ENCODE measurements at places on chromosomes 16 and 17. TPM values are rescaled to one million over a fixed set of nuclear protein-coding genes. Genes with fewer than 3 reads are reported as not detected.

PPP1R27 gene
- not detected for total RNA-seq

PRSS22 gene
- total RNA-seq, result not detected

RAB37 gene
- 6.7 TPM for total RNA-seq

USP43 gene
- total RNA-seq, result 0.38 TPM

TEKT5 gene
- 0.43 TPM for total RNA-seq

CALB2 gene
- not detected for total RNA-seq

KRTAP4-1 gene
- not detected for total RNA-seq

KRT31 gene
- total RNA-seq, result not detected

CDRT15L2 gene
- total RNA-seq, result not detected

TPSG1 gene
- not detected for total RNA-seq

SHISA6 gene
- total RNA-seq, result not detected

ZNF469 gene
- total RNA-seq, result 0.56 TPM

ZNF689 gene
- 11.3 TPM for total RNA-seq

LITAFD gene
- total RNA-seq, result not detected

KCNH6 gene
- total RNA-seq, result not detected

SERPINF2 gene
- total RNA-seq, result 0.18 TPM

NDEL1 gene
- total RNA-seq, result 48.1 TPM

CCDC154 gene
- total RNA-seq, result 1.4 TPM

ITGAD gene
- not detected for total RNA-seq

KRTAP17-1 gene
- total RNA-seq, result not detected

RCVRN gene
- not detected for total RNA-seq

HSD3B7 gene
- total RNA-seq, result 1.3 TPM

HDAC5 gene
- total RNA-seq, result 19.1 TPM

HOXB7 gene
- total RNA-seq, result 1.0 TPM

ZNF205 gene
- total RNA-seq, result not detected

PSME3IP1 gene
- total RNA-seq, result 103 TPM

SP2 gene
- 13.2 TPM for total RNA-seq

FZD2 gene
- 0.22 TPM for total RNA-seq

FBXW10 gene
- total RNA-seq, result not detected

MT1F gene
- 9.0 TPM for total RNA-seq

CCDC200 gene
- not detected for total RNA-seq

Measured in activated CD8-positive, alpha-beta T cell treated with anti-CD3 and anti-CD28 coated beads for 36 hours (primary cell).